ENCODE measurements at places on chromosomes 12 and 14. TPM values are rescaled to one million over a fixed set of nuclear protein-coding genes. Genes with fewer than 3 reads are reported as not detected.

GRCh38 chr14:38357557-38357956 lies 101.7 kb upstream of the CLEC14A start:
- no peak for DNase-seq

DNA sequence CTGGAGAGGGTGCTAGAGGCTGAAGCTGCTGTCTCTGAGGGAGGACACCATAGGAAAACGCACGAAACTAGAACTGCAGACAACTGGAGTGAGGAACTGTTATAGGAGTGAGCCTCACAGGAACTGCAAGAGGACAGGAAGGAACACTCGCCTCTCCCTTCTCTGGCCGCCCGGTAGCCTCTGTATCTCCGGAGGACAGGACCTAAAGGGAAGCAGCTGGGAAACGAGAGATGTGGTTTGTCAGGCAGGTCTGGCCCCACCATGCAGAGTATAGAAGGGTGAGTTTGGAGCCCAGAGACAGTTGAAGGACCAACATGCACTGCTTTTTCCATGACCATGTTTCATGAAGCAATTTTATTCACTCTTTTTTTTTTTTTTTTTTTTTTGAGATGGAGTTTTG lies 127.3 kb downstream of the EFCAB11 start:
- no peak for DNase-seq

DNA sequence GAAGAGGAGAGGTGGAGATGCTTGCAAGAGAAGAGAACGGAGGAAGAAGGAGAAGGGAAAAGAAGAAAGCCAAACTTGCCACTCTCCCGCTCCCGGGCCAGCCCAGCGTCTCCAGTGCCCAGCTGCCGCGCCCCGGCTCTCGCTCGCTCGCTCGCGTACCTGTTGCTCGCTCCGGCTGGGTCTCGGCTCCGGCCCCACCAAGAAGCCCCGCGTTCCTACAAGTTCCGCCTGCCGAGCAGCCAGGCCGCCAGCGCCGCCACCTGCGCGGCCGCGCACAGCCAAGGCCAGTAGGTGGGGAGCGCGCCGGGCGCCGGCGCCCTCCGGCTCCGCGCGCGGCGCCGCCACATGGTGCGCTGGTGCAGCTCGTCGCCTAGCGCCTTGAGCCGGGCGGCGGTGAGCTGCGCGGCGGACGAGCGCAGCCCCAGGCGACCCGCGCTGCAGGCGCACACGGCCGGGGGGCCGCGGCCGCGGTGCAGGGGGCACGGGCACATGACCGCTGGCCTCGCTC lies 370 bp downstream of the HRK start:
- no peak for DNase-seq

DNA sequence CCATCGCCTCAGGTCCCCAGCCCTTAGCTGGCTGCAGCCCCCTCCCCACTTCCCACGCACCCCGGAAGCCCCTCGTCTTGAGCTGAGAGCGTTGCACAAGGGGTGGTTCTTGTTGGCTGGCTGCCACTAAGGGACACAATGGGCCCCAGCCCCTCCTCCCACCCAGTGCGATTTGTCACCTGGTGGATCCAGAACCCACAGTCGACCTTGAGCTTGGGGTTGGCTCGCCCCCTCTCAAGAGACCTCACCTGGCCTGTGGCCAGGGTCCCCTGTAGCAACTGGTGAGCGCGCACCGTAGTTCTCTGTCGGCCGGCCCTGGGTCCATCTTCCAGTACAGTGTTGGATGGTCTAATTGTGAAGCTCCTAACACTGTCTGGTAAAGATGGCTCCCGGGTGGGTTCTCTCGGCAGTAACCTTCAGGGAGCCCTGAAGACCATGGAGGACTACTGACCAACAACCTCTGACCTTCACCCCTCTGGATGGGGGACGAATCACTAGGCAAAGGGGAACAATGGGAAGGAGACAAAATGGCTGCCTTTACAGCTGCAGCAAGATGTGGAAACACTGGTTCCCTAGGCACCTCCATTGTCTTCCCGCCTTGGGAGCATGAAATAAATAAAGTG lies 6.6 kb downstream of the PHB2 start:
- no peak for DNase-seq

- DNase-seq, result no peak
Measured at GRCh38 chr14:86334355-86334754, 804.4 kb downstream of the FLRT2 start.

GRCh38 chr14:94601884-94602391 lies 10.3 kb upstream of the SERPINA3 start:
- DNase-seq, result no peak

DNA sequence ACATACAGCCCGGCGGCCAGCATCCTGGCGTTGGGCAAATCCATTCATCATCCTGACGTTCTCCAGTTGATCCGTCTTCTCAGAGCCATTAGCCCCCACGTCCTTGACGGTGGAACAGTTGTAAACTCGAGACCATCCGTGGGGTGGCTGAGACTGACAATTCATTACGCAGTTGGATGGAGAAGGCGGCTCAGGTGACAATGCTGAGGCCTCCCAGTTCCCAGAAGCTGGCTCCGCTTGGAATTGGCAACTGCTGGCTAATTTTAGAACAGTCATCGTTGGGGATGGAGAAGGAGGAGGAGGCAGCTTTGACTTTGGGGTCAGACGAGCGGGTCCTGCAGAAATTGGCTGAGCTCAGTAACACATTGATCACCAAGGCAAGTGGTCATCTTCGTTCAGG lies 186.5 kb downstream of the PHETA1 start:
- no peak for DNase-seq

DNA sequence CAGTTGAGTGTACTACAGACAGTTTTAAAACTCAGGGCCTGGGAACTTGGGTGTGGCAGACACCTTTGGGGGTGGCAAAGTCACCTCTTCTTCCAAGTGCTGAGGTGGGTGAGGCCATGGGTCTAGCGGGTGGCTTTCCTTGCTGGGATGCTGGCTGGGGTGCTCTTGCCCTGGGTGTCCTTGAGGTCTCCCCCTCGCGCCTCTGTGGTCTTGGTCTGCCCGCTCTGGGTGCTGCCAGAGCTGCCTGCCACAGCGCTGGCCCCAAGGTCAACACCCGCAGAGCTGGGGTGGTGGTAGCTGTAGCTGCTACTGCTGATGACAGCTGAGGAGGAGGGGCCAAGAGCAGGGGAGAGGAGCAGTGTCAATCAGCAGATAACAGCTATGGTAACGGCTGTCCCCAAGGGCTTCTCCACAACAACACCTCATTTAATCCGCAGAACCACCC lies 6.8 kb downstream of the KRT74 start:
- DNase-seq, result no peak

GRCh38 chr12:3206536-3207072 lies 129.4 kb downstream of the TSPAN9 start:
- DNase-seq, result no peak

- DNase-seq, result no peak
Measured at GRCh38 chr14:102209224-102209966, 69.7 kb downstream of the WDR20 start.

DNA sequence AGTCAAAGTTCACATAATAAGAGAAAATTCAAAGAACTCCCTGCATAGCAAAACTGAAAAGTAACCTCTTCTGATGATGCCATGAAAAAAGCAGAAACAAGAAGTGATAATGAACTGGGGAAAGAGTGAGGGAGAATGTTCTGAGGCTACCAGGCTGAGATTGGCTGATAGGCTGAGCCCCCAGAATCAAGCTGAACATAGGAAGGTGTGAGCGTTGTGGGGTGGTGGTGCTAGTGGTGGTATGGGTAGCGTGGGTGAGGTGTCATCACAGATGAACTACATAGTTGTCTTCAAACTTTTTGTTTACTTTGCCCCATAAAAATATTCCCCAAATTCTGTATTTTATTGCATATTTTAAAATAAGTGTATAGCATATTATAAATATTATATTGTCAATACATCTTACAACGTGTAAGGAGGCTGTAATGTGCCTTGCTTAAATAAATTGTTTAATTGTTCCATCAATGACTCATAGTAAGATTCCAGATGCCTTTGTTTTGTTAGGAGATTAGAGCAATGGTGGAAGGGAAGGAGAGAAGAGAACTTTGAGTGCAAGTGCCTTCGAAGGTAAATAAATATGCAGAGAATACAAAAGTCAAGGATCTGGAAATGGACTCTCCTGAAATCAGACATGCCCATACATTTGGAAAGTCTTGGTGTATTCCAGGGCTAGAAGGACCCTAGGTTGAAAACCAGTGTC lies 15.8 kb upstream of the CFAP54 start:
- DNase-seq, result no peak

DNA sequence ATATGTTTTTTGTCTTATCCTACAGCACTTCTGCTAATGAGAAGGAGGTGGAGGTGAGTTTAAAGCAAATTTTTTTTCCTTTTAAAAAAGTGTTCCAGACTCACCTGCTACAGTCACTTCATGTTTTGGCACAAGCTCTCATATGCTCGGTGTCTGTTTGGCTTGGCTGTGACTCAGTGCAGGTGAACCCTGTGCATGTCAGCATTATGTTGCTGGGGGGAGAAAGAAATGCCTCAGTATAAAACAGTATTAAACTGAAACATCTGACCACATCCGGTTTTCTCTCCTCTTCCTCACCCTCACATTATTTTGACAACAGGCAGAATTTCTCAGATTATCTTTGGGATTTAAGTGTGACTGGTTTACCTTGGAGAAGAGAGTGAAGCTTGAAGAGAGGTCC lies 105.2 kb downstream of the DNAI7 start:
- no peak for DNase-seq

GRCh38 chr12:44372259-44372658 lies 503.9 kb downstream of the NELL2 start:
- DNase-seq, result no peak

GRCh38 chr12:9763025-9763424 lies 2.3 kb upstream of the CD69 start:
- peak; percentile 55 for DNase-seq

- DNase-seq, result no peak
Measured at GRCh38 chr12:104974626-104975290, 11.4 kb upstream of the NOPCHAP1 start.

- no peak for DNase-seq
Measured at GRCh38 chr14:69666690-69667211, 55.4 kb downstream of the SUSD6 start.

- no peak for DNase-seq
Measured at GRCh38 chr12:111437816-111438454, 32.2 kb downstream of the SH2B3 start.

- no peak for DNase-seq
Measured at GRCh38 chr12:4881266-4882064, 28.2 kb upstream of the KCNA1 start.

GRCh38 chr12:64175254-64175945 lies 46.7 kb downstream of the KICS2 start:
- no peak for DNase-seq

DNA sequence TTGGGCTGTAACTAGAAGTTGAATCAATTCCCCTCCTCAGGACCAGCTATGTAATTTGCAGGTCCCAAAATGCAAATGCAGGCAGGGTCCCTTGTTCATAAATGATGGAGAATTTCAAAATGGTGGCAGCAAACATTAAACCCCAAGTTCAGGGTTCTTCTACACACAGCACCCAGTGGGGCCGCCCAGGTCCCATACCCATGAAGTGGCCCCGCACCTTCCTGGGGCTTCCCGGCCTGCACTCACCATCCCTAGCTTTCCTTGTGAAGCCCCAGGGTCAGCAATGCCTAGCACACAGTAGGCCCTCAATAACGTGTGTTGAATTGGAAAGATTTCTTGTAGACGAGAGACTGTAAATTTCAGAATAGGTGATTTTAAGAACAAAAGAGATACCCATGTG lies 76.0 kb downstream of the NTF3 start:
- DNase-seq, result no peak

GRCh38 chr12:109831929-109832328 lies 1.3 kb downstream of the TRPV4 start:
- DNase-seq, result no peak

DNA sequence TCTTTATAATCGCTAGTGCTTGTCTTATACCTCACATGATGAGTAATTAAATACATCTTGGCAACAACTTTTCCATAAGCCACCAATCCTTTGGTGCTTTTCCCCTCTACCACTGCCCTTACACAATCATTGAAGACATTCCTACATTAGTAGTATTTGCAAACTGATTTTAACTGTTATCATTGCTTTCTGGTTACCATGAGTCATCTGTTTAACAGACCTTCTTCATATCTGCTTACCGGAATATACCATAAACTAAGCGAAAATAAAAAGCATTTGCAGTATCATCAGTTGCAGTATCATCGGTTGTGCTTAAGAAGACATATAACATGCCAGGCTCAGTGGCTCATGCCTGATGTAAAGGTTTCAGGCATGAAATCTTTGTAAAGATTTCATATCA lies 54.8 kb upstream of the PLEKHA5 start:
- no peak for DNase-seq

GRCh38 chr12:51017452-51017851 lies 8.7 kb downstream of the SLC11A2 start:
- no peak for DNase-seq

DNA sequence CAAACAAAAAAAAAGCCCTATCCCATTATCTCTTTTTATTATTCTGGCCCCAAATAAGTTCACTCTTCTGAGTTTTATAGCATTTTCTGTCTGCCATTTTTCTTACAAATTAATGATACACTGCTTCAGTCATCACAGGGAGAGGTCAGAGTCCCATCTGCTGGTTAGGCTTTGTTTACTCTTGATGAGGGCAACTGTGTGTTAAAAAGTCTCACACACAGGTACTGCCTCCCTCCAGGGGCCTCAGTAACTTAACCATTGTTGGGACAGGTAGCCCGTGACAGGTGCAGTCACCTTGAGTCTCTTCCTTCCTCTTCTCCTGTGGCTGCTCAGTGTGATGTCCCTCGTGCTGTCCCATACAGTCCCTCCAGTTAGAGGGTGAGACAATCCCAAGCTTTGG lies 45.5 kb upstream of the SEL1L start:
- DNase-seq, result no peak

DNA sequence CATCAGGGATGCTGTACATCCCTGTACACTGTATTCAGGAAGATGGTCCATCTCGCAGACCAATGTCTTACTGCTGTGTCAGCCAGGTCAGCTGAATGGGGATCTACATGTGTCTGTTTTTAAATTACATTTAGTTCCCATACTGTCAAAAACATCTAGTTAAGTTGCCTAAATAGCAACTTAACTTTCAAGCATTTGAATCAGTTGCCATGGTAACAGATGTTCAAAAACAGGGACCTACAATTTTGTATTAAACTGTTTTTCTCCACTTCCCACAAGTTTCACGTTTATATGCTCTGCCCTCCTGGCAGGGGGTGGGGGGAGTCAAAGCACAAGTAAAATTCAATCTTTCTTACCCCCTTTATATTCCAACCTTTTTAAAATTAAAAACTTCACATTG lies 38.3 kb downstream of the C12orf42 start:
- peak; percentile 33 for DNase-seq

- no peak for DNase-seq
Measured at GRCh38 chr14:51818748-51819380, 41.5 kb upstream of the GNG2 start.

DNA sequence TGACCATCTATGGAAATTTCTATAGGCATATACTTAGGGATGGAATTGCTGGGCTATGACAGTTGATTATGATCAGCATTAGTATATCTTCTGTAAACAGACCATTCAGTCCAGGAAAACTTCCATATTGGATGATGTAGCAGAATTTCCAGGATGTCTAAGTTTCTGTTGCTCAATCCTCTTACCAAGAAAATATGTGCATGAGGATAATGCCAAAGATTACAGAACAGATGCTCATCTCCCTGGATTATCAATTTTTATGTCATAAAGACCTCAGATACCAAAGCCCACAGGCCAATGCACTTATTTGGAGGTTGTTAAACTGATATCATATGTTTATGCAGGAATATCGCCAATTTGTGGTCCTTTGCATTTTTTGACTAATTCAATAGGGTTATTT lies 354.4 kb upstream of the FLRT2 start:
- DNase-seq, result no peak

Gene KCNK13
- 0.19 TPM for total RNA-seq

Gene LYZ
- total RNA-seq, result 332 TPM

Gene HSPA2
- 2.5 TPM for total RNA-seq

Gene TTC9
- total RNA-seq, result 14.0 TPM

Gene ASIC1
- total RNA-seq, result 2.0 TPM

Gene MEG3
- total RNA-seq, result 0.80 TPM

Gene RNASE4
- total RNA-seq, result 4.2 TPM

Gene PLCZ1
- total RNA-seq, result not detected
